WTC11 (cell line): ENCODE measurements at places on chromosomes 11 and 22.

GRCh38 chr11:26286472-26287066 lies 45.4 kb upstream of the ANO3 start:
- DNase-seq, result peak; percentile 29

GRCh38 chr11:113684496-113684895 lies 21.6 kb downstream of the TMPRSS5 start:
- DNase-seq, result no peak

GRCh38 chr11:134727204-134727603 lies 315.2 kb upstream of the B3GAT1 start:
- DNase-seq, result no peak

GRCh38 chr11:64729851-64730382 lies 6.9 kb upstream of the NRXN2 start:
- peak; percentile 92 for DNase-seq

DNA sequence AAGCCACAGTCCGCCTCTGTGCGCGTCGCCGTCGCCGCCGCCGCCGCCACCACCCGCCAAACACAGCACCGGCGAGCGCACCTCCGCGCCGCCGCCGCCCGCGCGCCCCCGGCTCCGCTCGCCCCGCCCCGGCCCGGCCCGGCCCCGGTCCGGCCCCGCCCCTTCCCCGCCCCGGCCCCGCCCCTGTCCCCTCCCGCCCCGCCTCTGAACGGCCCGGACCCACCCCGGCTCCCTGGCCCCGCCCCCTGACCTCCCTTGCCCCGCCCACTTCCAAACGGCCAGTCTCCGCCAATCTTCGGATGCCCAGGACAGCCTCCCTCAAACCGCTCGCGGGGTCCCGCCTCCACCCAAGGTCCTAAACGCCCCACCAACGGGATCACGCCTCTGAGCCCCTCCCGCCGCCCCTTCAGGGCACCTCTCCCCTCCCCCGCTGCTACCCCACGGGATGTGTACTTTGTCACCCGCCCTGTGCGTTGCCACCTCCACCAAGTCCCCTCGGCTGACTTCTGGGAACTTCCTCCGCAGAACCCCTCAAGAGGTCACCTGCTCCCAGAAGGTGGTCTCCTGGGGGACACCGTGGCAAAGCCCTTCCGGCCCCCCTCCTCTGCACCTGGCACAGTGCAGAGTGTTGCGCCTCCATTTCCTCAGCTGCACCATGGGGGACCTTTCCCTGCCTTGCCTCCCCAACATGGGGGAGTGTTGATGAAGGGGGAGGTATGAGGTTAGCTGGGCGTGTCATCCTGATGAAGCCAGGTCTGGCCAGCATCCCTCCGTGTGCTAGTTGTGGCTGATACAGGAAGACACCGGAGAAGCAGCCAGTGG lies at the start of gene KIAA0930:
TSS of gene KIAA0930 (minus strand) at position 85 of the 822 bp plus-strand sequence. CDS start 191 bp downstream, outside the sequence.
- peak; percentile 87 for DNase-seq

DNA sequence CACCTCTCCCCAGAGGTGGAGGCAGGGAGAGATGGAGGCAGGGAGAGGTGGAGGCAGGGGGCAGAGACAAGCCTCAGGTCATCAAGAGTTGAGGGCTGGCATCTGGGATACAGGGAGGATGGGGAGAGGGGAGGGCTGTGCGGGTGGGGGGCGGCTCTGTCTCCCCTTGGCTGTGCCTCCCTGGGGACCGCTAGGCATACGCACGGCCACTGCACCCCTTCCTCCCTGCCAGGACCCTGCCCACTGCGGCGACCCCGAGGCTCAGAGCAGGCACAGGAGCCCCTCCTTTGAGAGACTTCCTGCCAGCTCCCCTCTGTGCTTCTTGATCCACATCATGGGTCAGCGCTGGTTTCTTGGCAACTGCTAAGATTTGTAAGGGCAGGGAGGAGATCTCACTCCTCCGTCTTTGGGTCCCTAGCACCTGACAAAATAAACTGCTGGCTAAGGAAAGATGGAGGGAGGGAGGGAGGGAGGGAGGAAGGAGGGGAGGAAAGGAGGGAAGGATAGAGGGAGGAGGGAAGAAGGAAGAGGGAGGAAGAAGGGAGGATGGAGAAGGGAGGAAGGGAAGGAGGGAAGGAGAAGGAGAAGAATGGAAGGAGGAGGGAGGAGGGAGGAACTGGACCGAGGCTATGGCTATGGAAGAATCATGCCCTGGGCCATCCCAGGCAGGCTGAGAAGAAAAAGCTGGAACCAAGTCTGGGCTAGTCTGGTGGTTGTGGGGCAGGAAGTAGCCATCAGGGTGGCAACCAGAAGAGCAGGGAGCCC lies 18.5 kb downstream of the PRR33 start:
- no peak for DNase-seq

DNA sequence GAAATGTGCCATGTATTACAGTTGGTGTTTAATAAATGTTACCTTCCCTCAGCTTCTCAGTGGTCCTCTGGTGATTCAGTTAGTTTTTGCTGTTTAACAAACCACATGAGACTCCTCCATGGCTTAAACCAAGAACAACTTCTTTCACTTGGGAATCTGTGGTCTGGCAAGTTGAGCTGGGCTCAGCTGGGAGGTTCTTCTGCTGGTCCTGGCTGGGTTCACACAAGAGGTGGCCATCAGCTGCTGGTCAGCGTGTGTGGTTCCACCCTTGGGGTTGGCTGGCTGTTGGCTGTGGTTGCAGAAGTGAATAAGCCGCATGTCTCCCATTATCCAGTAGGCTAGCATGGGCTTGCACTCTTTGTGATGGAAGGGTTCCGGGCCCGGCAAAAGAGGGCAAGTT lies 160.5 kb downstream of the MIAT start:
- DNase-seq, result no peak

GRCh38 chr11:120563703-120564572 lies 52.4 kb downstream of the GRIK4 start:
- peak; percentile 68 for DNase-seq

DNA sequence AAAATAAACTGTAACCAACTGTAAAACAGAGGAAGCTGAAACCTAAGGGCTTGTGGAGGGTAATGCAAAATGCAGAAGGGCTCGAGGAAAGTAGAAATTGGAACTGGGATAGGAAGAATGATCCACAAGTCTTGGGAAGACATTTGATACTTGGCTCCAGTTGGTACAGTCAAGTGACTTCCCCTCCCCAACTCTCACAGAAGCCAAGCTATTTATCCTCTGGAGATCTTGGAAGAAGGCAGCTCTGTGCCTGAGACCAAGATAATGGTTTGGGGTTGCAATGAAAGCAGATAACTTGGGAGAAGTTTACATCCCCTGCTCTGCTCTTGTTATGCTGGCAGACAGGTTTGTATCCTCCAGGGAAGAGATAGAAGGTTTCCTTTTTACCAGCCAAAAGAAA lies 198.9 kb upstream of the ZC3H12C start:
- DNase-seq, result no peak

GRCh38 chr11:111157571-111157970 lies 88.0 kb upstream of the POU2AF2 start:
- DNase-seq, result no peak

DNA sequence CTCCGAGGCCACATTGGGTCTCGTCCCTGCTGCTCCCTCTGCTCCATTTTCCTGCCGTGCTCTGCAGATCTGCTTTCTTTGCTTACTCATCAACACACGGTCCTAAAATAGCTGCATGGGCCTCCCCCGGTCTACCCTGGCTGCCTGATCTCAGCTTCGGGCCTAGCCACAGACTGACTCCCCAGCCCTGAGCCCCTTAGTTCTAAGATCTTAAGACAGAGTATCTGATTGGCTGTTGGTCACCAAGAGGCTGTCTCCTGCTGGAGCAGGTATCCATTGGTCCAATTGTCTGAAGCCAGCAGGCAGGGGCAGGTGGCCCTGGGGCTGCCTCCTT lies 53.7 kb upstream of the NECTIN1 start:
- no peak for DNase-seq

DNA sequence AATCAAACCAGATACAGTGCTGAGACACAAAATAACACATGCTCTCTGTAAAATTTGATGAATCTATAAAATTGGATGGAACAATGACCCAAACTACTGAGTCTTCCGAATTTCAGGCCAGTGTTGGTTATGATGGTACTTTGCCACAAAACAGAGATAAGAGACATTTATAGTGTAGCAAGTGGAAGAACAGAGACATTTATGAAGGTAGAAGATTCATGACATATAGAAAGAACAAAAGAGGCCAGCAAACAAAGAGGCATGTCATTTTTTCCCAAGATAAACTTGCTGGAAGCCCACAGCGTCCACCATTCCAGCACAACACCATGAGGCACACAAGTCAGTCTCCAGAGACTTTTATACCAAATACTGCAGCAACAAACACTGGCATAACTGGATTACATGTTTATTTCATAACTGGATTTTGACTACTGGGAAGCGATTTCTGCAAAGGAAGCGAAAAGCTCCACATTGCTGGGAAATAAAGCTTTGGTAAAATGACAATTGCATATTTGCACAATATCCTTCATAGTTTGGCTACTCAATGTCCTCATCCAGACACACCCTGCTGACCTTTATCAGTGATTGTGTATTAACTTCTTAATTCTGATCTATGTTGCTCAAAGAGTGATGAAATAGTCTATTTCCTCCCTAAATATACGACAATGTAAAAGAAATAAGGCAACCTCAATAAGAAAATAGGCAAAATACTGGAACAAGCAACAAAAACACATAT lies 17.5 kb downstream of the DDI1 start:
- no peak for DNase-seq

DNA sequence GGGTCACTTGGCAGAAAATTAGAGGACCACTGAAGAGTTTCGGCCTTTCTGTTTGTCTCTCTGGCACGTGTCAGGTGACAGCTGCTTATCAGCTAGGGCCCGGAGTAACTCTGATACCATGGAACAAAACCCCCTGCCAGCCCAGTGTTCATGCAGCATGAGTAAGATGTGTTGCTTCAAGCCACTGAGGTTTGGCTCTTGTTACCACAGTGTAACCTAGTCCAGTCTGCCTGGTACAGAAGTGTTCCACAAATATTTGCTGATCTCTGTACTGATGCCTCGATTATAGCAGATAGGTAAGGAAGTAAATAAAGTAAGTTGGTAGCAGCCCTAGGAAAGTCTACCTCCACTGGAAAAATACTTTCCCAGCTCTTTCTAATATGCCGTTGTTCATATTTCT lies 20.5 kb upstream of the ETS1 start:
- DNase-seq, result no peak

DNA sequence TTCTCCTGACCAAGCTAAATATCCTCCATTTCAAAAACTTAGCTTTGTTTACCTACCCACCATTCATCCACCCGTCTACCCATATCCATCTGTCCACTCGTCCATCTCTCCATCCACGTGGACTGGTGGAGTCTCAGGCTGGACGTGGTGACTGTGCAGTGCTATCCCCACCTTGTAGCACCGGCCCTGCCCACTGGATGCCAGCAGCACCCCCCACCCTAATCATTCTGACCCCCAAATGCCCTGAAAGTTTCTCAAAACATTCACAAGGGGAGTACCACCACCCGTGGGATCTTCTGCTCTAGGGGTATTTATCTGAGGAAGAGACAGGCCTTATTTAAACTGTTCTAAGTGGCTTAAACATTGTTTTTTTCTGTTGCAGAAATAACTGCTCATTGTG lies 206.4 kb downstream of the TBC1D22A start:
- no peak for DNase-seq

DNA sequence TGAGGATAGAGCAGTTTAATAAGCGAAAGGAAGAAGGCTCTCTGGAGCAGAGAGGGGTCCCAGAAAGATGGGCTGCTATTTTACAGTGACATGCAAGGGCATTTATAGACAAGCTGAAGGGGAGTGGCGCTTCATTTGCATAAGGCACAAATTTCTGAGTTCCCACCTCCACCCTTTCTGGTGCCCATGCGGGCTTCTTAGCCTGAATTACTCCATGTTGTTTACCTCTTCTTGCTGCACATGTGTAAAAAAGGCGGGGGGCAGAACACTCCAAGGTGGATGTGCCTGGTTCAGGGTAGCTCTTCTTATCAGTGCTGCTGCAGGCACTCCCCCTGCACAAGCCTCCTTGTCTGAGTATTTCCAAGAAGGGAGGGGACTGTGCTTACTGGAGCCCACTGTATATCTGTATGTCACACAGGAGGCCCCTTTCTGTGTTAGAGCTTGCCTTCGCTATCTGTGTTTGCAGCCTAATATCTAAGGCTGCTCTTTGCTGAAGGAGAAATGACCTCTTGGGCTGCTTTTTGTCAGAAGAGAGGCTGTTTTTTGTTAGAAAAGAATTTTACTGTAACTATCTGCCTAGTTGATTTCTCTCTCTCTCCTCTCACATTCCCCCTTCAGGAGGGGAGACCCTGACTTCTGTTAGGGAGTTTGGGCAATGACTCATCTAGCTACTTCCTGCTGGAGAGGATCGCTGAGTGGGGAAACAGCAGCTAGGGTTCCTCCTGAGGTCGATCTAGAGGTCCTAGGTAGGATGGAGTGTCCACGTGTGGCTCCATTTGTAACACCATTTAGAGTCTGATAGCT lies 1057.0 kb upstream of the CNTN5 start:
- DNase-seq, result no peak
